ENCODE measurements at places on chromosomes 5 and 9.
A peak's percentile ranks its signal among the peaks of the same experiment; 100 is the strongest.

- no peak for DNase-seq
Measured at GRCh38 chr5:2631758-2632157, 119.7 kb downstream of the IRX2 start.

- DNase-seq = no peak
Measured at GRCh38 chr5:156000115-156000514, 326.8 kb upstream of the SGCD start.

GRCh38 chr9:97368964-97369363 lies 42.9 kb upstream of the TDRD7 start:
- DNase-seq = no peak

- DNase-seq = no peak
Measured at GRCh38 chr5:45639040-45639439, 57.1 kb downstream of the HCN1 start.

- DNase-seq = no peak
Measured at GRCh38 chr9:6816581-6816980, 58.8 kb downstream of the KDM4C start.

- no peak for DNase-seq
Measured at GRCh38 chr9:137900584-137901310, 23.2 kb downstream of the CACNA1B start.

- peak; percentile 53 for DNase-seq
Measured at GRCh38 chr5:36739751-36740221, 133.4 kb downstream of the SLC1A3 start.

DNA sequence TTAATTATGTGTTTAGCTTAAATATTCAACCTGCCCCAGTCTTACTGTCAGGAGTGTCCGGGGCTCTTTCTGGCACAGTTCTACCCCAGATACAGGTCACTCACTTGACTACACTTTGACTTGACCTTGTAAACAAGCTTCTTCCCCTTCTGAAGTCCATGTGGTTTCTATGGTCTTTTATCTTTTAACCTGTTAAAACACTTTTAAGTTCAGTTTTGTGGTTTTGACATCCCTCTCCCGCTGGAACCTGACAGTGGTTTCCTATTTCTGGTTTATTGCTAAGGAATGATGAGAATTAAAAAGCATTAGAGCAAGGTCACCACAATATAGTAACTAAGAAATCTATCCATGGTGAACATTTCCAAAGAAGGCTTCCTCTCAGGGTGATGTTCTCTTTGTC lies 300.1 kb downstream of the TMEM167A start:
- no peak for DNase-seq

- no peak for DNase-seq
Measured at GRCh38 chr9:28951945-28952344, 1378.7 kb upstream of the C9orf72 start.

GRCh38 chr9:107982745-107983144 lies 493.2 kb upstream of the KLF4 start:
- no peak for DNase-seq

GRCh38 chr9:125255781-125256391 lies 5.7 kb upstream of the GAPVD1 start:
- DNase-seq = peak; percentile 18

DNA sequence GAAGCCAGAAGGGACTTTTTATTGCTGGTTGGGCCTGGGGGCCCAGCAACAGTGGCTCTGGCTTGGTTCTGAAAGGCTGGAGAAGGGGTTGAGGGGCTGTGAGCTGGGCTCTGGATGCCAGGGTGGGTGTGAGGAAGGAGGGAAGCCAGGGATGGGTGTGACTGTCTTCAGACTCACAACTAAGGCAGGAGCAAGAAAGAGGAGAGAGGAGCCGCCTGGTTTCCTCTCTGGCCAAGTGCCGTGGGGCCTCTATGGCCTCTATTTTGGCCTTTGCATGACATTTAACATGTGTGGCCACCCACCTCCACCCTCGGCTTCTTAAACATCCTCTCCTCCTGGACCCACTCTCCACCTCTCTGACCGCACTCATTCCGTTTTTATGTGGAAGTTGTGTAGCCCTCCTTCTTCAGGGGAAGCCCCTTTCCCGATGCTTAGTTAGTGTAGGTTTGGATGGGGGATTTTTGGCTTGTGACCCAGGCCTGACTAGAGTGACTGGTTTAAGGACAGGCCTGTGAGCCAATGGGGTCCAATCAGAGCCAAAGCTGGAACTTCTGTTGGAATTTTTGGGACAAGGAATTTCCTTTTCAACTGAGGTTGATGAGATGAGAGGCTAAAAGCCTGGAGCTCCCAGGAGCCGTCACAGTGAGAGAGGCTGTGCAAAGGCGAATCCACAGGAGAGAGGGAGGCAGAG lies 517.8 kb downstream of the CCDC171 start:
- DNase-seq = no peak

DNA sequence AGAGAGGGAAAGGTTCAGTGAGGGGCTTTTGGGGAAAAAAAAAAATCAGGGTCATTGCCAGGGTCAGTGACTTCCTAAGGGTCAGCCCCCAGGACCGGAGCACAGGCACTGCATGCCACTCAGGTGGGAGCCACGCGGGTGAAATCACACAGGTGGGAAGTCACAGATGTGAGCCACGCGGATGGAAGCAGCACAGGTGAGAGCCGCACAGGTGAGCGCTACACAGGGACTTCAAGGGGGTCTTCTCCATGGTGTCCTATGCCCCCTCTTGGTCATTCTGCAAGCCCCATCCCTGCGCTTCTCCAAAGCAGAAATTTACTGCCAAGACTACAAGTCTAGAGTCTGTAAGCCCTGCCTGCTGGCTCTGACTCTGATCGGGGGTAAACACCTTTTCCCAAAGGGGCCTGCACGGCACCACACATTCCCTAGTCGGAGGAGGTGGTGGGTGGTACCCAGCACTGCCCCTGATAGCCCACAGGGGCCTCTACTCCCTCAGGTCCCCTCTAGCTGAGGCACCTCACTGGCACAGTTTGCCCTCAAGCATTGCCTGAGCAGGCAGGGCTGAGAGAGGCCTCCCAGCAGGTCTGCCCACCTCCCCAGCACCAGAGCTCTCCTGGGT lies 18.3 kb upstream of the OBP2B start:
- no peak for DNase-seq

DNA sequence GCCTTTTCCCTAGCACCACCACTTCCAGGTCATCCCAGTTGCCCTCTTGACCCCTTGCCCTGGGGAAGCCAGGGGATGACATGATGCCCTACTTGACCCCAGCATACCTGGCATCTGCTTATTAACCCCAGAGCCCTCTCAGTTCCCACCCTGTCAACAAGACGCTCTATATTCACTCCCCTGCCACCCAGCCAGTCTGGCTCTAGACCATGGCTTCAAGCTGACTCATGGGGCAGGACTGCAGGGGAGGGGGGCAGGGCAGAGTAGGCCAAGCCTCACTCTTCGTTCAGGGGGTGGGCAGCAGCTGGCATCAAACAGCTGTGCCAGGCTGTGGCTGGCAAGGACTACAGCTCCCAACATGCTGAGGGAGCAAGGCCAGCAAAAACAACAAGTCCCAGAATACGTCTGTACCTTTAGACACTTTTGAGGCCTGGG lies 5.3 kb downstream of the ATOSB start:
- DNase-seq = no peak

DNA sequence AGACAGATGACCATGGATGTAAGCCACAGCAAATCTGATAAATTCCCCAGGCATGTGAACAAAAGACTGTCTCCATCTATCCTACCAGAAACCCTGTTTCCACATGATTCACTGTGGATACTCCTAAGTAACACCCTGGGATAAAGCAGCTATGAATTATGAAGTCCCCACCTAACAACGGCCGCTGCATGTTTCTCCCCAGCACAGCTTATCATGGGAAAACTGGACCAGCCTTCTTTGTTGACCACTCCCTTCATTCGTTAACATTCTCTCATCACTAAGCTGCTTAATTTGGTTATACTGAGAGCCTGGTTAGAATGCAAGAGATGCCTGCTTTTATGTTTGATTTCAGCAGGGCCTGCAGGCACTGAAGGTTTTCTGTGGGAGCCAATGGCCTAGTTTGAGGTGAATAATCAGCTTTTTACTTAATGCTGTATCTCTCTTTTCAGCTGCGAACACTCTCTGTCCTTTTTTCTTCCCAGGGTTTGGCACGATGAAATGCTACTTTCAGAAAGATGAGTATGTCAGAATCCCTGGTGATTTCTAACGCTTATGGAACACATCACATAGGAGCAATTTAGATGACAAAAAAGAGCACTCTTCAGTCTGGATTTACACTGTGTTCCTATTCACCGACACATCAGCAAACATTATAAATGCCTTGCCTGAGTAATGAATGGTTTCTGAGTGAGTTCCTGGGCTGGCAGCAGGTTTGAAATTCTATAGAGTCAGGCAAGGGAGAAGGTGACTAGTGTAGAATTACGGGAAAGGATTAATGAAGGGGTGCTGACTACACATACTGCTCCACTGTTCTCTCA lies 318.4 kb upstream of the ZNF608 start:
- peak; percentile 46 for DNase-seq

- peak; percentile 84 for DNase-seq
Measured at GRCh38 chr9:126429190-126429589, 102.6 kb downstream of the MVB12B start.

DNA sequence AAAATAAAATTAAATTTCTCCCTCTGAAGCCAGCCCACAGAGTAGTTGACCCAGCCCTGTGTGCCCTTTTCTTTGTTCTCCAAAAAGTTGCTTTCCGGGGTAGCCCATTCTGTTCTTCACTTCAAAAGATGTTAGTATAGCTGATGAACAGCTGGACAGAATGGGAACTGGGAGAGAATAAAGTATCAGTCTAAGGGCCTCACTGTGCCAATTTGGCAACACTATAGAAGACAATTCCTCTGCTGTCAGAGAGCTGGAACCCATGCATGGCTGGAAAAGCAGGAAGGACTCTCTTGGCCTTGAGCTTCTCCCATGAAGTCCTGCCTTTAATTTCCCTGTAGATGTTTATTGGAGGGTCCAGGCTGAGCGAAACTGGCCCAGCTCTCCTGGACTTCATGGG lies 11.0 kb upstream of the TNFSF8 start:
- DNase-seq = no peak

GRCh38 chr9:7358876-7359275 lies 440.7 kb downstream of the DMAC1 start:
- no peak for DNase-seq

GRCh38 chr5:115594128-115595047 lies 7.9 kb downstream of the TICAM2 start:
- DNase-seq = no peak

DNA sequence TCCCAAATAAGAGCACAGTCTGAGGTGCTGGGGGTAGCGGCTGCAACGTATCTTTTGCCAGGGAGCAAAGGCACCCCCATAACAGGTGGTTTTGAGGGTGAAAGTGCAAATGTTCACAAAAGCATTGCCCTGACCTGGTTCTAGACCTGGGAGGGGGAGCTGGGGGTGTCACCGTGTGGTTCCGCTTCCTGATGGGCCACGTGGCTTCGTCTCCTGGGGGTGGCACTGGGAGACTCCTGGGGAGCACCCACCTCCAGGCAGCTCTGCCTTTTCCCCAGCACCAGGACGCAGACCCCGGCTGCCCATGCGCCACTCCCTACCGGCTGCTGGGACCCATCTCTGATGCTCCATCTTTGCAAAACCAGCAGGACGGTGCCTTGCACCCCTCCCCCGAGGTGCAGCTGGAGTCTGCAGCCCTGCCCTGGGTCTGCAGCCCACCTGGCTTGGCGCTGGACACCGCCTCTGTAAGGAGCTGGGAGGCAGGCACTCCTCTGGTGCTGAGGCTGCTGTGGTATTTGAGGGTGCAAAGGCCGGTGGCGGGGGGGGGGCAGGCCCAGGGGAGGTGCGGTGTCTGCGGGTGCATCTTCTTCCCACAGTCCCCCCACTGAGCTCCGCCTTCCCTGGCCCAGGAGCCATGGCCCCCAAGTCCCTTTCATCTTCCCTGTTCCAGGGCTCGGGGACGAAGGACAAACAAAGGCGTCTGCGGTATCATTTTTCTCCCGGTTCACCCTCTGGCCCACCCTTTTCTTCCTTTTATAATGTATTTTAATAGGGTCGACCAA lies 29.8 kb upstream of the RXRA start:
- no peak for DNase-seq

DNA sequence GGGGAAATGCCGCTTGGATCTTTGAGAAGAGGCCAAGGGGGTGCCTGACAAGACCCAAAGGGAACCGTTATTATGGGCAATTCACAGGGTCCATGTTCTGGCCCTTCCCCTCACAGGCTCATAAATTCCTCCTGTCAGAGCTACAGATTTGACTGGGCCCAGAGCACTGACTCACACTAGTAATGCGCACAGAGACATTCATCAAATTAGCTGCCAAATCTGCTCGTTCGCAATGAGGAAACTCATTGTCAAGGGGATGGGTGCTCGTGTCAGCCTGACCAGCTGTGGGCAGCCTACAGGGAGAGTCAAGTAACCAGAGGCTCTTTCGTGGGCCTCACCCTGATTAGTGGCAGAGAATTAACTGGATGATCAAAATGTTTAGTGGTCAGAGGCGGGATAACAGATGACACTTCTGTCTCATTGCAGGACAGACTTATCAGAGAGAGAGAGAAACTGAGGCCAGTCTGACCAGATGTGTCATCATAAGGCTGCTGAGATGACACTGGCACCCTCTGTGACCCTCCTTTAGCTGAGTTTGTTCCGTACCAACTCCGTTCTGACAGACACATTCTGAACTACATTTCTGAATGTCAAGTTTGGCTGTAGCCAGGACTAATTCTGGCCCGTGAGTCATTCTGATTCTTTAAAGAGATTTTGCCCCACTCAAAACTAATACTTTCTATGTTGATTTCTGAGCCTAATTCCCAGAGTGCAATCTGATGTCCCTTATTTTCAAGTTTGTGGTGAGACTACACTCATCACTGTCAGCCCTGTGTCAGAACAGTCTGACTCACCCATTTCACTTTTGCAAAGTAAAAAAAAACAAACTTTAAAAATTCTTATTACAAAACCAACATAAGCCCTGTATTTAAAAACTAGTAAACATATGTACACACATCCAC lies 377.1 kb downstream of the ACTL7B start:
- no peak for DNase-seq

DNA sequence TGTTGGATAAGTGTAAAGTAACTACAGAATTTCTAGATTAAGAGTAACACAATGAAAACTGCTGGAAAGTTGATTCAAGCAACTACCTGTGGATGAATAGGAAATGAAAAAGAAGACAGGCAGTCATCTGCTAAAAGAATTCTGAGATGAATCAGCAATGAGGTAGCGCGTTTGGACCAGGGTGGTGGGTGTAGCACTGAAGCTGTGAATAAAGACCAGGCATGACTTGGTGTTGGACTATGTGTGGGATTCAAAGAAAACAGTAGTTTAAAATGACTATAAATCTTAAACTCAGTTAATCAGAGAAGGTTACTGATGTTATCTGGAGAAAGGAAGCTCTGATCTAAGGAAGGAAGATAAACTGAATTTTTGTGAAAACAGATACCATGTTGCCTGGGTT lies 159.8 kb downstream of the FBN2 start:
- DNase-seq = no peak

DNA sequence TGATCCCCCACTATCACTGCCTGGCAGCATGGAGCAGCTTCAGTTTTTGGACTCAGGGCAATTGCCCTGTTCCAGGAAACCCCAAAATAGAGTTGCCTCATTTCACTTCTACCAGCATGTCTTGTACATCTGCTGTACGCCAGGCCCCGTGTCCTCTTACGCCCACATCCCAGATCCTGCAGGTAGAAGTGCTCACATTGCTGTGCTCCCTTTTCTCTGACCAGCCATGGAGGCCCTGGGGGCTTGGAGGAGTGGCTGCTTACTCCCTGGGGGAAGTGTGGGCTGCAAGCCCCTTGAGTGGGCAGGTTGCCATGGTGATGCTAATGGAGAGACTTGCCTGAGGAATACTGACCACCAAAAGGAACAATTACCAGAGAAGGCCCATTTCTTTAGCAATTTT lies 55.6 kb upstream of the KCNIP1 start:
- no peak for DNase-seq
